DMS79 treated with DMSO at 0.1 percent for 48 hours (cell line): ENCODE measurements at places on chromosomes 5 and 9.

DNA sequence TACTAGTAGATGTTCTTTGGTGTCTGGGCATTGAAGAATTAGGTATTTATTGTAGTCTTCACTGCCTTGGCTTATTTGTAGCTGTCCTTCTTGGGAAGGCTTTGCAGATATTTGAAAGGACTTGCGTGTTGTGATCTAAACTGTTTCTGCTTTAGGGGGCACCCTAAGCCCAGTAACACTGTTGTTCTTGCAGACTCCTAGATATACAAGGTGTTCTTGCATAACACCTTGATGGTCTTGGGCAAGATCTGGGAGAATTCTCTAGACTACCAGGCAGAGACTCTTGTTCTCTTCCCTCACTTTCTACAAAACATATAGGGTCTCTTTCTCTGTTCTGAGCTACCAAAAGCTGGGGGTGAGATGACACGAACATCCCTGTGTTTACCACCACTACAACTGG lies 179.1 kb downstream of the FAM170A start:
- no peak for DNase-seq

DNA sequence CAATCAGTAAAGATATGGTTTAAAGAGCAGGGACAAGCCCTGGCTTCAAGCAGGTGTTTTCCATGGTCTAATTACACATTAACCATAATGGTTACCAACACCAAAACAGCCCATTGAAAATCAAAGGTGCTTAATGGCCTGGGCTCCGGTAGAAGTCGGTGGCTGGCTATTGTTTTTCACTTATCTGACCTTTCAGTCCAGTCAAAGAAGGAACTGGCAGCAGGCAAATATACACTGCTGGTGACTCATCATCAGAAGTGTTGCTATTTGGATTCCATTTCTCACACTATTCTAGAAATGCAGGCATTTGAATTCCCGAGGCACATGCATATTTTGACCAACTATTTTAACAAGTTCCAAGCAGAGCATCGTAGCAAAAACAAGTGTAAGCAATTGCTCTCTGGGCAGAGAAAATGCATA lies 26.3 kb upstream of the GABRP start:
- no peak for DNase-seq

- DNase-seq, result no peak
Observed at GRCh38 chr5:155148694-155149093, 135.1 kb downstream of the KIF4B start.

DNA sequence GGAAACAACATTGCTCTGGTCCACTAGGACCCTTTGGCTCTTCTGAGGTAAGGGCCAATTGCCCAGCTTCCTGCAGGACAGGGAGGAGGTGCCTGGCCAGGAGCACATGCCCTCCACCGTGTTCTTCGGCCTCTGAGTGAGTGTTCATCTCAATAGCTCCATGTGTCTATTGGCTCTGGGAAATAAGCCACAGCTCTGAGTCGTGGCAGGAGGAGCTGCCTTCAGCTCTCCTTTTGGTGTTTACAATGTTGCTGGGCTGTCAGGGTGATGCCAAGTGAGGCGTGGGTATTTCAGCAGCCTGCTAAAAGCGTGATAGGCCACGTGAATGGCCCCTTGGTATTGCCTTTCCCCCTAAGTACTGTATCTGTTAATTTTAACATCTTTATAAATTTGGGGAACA lies 26.6 kb downstream of the GADD45G start:
- DNase-seq, result no peak

DNA sequence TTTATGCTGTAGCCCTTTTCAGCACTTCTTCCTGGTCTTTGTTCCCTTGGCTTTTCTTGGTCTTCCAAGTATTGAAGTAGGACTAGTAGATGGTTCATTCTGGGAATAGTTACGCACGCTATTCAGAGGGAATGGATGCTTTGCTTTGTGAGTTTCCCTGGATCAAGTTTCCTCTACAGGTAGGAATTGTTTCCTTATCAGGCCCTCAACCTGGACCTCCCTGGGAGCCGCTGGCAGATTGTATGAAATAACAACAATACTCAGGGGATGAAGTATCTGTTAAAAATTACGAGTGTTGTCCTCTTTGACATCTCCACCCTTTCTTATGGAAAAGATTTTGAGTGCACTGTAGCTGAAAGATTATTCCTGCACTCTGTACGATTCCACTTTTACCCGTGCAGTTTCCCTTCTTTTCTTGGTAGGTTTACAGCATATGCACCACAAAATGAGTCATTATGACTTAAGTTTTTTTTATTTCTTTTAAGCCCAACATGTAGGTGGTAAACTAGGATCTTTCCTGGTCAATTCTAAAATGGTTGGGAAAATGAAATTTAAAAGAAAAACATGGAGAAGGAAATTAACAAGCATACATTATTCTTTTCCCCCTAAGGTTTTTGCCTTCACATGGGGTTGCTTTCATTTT lies 57.9 kb downstream of the ARHGAP26 start:
- DNase-seq, result no peak

DNA sequence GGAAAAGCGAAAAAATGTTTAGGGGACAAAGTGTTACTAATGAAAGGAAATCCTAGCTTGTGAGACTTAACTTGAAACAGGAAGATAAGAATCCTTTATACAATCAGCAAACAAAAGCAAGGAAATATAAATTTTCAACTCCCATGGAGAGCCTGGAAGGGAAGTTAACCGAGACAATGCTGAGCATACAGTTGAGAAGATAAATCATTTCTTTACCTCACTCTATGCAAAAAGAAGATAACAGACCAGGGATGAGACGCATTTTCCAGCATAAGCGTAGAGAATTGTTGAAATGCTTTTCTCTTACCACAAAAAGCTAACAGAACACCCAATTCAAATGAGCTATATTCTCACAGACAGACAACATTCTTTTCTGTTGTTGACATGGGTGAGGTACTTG lies 309.6 kb downstream of the CWC27 start:
- DNase-seq, result no peak

- DNase-seq, result no peak
Observed at GRCh38 chr5:153863951-153864350, 174.8 kb downstream of the FAM114A2 start.

DNA sequence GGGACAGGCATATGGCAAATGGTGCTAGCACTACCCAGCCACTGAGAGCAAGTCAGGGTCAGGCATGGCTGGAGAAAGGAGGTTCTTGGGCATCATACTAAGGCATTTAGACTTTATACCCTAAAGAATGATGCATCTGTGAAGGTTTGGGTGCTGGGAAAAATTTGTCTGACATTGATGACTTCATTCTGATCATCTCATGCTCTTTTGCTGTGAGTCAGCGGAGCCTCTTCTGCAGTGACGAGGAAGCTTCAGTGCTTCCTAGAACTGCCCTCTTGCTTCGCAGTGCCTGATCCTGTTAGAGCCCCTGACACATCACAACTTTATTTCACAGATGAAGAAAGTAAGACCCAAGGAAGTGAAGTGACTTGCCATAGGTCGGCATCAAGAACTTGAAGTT lies 266.6 kb upstream of the GAS1 start:
- no peak for DNase-seq

- no peak for DNase-seq
Observed at GRCh38 chr5:151351671-151352070, 4.3 kb upstream of the SLC36A2 start.

- DNase-seq, result no peak
Observed at GRCh38 chr5:12870872-12871539, 966.8 kb upstream of the CTNND2 start.

- no peak for DNase-seq
Observed at GRCh38 chr5:115555084-115555633, 10.6 kb upstream of the FEM1C start.

- no peak for DNase-seq
Observed at GRCh38 chr5:15551113-15551504, 51.1 kb downstream of the FBXL7 start.

DNA sequence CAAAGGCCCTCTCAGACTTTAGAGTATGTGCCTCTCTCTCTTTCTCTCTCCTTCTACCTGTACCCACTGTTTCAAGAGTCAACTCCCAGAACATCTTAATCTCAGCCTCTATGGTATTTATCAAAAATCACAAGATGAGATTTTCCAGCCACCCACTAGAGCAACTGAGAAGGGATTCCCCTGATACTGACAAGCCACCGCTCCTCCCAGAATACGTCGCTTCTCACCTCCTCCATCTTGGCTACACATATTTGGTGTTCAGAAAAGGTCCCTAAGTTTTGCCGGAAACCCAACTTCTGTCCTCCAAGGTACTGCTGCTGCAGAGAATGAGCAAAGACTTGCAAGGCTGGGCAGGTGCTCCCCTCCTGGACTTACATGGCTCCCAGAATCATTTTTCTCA lies 6.1 kb downstream of the GARIN3 start:
- DNase-seq, result no peak

DNA sequence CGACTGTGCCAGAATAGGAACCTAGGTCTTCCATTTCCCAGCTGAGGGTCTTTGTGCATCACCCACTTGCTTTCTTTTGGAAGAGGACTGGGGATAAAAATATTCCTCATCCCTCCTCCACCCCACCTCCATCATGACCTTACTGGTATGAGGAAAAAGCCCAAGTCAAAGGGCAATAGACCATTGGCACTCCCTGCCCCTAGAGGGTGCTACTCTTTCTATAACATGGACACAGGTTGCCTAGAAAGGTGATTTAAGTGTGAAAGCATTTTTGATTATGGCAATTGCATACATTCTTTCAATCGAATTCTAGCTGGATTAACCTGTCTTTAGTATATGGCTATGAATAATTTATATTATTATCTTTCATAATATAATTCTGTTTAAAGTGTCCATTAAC lies 22.8 kb upstream of the ZNF618 start:
- no peak for DNase-seq

- DNase-seq, result no peak
Observed at GRCh38 chr5:153658149-153658548, 167.7 kb downstream of the GRIA1 start.

GRCh38 chr9:27157736-27158135 lies 48.7 kb downstream of the TEK start:
- DNase-seq, result no peak

DNA sequence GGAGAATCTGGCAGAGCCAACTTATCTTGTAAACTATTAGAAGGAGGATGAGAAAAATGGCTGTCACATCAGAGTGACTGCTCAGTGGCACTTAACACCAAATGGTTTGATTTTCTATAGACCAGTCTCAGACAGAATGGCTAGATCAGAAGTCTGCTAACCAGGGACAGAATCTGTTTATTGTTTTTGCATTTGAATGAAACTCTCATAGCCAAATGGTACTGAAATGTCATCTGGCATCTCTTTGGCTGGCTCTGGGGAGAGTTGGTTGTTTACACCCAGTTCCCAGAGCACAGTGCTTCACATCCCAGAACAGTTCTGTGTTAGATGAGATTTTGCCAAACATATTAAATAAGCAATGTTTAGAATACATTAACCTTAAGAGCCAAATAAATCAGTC lies 106.6 kb upstream of the HMHB1 start:
- peak; percentile 2 for DNase-seq

DNA sequence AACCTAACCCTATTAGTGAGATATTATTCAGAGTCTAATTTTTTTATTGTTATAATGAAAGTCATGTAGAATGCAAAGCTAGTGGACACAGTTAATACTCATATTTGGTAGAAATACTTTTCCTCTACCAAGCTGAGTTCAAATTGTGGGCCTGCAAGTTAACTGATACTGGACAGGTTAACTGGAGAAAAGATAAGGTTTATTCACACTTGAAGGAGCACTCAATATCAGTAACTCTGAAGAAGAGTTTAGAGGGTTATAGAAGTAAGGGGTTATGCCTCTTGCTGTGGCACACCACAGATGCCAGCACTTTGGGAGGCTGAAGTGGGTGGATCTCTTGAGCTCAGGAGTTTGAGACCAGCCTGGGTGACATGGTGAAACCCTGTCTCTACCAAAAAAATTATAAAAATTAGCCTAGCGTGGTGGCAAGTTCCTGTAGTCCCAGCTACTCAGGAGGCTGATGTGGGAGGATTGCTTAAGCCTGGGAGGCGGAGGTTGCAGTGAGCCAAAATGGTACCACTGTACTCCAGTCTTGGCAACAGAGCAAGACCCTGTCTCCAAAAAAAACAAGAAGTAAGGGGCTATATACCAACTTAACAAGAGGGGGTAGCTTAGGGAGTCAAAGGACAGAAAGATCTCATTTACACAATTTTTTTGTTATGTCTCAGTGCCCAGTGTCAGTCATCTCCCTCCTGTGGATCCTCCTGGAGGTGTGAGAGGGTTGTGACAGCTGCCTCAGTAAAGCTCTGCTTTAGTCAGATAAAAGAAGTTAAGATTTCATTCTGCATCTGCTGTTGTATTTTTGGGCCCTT lies 121.2 kb upstream of the GRHPR start:
- DNase-seq, result no peak

GRCh38 chr5:173623296-173623771 lies 6.9 kb upstream of the BOD1 start:
- DNase-seq, result no peak

DNA sequence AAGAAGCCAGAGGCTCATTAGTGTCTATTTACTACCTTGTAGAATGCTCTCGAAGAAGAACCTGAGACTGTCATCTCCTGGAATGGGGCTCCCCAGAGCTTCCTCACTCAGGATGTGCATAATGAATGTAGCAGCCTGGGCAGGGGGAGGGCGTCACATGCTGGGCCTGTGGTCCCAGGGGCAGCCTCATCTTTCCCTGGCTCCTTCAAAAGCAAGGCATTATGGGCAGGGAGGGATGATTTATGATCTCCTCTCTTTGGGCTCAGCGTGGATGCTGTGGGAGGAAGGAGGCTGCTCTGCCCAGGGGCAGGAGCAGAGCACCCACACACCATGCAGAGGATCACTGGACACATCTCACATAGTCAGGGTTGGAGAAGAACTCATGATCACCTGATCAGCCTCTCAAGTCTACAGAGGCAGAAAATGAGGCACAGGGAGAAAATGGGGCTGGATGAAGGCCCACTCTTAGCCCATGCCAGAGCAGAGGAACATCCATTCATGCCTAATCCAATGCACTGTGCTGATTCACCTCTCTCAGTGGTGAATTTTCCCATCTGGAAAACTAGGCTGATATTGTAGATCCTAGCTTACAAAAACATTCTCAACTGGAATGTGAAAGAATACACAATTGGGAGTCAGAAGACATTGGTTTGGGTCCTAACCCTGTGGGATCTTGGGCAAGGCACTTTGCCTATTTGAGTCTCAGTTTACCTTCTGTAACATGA lies 173.7 kb downstream of the CARTPT start:
- DNase-seq, result no peak

GRCh38 chr9:127098916-127099553 lies 23.4 kb downstream of the ANGPTL2 start:
- DNase-seq, result no peak

GRCh38 chr9:81377921-81378320 lies 311.4 kb downstream of the TLE1 start:
- DNase-seq, result no peak

- no peak for DNase-seq
Observed at GRCh38 chr5:8209500-8209899, 340.6 kb downstream of the MTRR start.

- DNase-seq, result no peak
Observed at GRCh38 chr9:79583952-79584654, 12.3 kb downstream of the TLE4 start.

GRCh38 chr5:168137265-168137664 lies 154.2 kb upstream of the WWC1 start:
- no peak for DNase-seq

- DNase-seq, result no peak
Observed at GRCh38 chr9:97969014-97969413, 14.1 kb upstream of the ANP32B start.

GRCh38 chr9:131719262-131719908 lies 20.5 kb downstream of the RAPGEF1 start:
- no peak for DNase-seq
